Stimulated activated effector memory CD8-positive, alpha-beta T cell treated with anti-CD3 and anti-CD28 coated beads, Interleukin-12 subunit alpha, Interleukin-12 subunit beta, amount 100 ng/mL, for 72 hours (primary cell): ENCODE measurements at places on chromosomes 12 and 14.

DNA sequence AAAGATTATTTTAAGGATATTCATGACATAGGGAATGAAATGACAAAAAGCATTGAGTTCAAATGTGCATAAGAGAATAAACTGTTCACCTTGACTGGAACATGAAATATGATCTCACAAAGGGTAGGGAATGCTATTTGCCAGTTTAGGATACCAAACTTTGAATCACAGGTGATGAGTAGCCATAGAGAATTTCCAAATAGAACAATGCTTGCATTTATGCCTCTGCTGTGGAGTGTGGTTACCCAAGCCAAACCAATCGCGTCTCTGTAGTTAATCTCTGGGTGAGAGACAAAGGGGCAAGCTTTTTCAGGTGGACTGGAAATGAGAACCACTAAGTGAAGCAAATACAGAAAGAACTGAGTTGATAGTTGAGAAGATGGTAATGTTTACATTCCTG, 371.1 kb upstream of the RPL10L start:
- DNase-seq = no peak

GRCh38 chr14:36021591-36022320, 154.8 kb downstream of the PTCSC3 start:
- DNase-seq = no peak

DNA sequence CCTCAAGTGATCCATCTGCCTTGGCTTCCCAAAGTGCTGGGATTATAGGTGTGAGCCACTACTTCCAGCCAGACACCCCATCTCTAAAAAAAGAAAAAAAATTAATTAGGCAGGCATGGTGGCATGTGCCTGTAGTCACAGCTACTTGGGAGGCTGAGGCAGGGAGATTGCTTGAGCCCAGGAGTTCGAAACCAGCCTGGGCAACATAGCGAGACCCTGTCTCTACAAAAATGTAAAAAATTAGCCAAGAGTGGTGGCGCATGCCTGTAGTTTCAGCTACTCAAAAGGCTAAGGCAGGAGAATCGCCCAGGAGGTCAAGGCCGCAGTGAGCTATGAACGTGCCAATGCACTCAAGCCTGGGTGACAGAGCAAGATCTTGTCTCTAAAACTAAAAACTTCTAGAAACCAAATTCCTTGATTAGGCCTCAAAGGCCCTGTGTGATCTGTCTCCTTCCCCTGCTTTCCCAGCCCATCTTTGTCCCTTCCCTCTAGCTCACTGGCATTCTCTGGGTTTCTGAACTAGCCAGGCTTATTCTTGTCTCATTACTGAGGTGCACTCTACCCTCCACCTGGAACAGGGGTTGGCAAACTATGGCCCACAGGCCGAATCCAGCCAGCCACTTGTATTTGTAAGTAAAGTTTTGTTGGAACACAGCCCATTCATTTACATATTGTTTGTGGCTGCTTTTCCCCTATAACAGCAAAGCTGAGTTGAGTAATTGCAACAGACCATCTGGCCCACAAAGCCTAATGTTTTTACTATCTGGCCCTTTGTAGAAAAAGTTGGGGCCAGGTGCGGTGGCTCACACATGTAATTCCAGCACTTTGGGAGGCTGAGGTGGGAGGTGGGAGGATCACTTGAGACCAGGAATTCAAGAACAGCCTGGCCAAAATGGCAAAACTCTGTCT, 17.2 kb upstream of the TPCN1 start:
- no peak for DNase-seq

GRCh38 chr12:48454667-48455066, 17.7 kb upstream of the ANP32D start:
- no peak for DNase-seq

DNA sequence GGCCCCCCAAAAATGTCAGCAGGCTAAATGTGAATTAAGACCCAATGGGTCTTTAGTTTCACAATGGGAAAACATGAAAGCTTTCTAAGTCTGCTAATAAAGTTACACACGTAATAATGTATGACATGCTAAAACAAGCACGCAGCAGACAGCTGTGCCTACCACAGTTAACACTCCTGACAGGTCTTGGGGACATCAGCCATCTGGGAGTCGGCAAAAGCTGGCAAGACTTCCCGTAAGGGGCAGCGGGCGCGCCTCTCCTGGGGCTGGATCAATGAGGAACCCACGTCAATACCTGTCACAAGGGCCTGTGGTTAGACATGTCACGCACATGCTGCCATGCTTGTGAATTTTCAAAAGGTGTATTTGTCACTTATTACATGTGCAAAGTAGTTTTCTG, 45.0 kb downstream of the ACTN1 start:
- no peak for DNase-seq

DNA sequence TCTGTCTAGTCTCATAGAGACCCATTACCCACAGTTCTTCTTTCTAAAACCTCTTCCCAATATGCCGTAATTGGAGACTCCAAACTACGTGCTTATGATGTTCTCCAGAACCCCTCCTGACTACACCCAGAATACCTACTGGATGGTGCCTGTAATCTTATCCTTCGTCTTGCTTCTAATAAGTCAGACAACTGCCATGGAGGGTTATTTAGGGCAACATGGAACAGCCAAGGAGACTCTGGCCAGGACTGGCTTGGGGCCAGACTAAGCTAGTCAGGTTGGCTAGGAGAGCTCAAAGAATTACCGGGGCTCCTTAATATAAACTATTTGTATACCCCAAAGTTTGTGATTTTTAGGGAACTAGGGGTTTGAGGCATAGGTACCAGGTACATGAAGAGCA, 6.8 kb downstream of the PFKM start:
- DNase-seq = no peak

DNA sequence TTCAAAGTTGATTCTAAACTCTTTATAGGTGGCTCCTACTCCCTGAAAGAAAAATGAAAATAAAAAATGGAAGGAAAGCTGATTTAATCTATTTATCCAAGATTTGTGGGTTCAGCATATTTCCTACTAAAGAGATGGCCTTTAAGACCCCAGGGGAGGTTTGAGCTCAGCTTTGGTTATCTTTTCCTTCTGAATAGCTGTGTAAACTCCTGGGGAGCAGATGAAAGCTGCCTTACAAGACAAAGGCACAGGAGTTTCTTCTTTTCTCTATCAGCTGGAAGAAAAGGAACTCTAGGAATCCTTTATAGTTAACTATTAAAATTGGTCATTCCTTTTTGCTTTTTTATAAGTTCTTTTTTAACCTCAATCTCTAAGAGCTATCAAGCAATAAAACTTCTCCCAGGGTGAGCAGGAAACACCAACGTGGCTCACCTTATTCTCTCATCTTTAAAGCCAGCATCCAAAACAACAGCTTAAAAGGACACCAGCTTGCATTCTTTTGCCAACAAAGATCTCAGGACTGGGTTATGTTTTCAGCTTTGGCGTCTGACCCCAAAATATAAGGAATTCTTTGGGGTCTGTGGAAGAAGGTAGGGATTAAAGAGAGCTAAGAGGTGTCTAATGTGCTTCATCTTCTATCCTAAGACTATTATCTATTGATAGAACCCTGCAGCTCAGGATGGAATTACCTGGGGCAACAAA, 371.7 kb upstream of the KITLG start:
- no peak for DNase-seq

DNA sequence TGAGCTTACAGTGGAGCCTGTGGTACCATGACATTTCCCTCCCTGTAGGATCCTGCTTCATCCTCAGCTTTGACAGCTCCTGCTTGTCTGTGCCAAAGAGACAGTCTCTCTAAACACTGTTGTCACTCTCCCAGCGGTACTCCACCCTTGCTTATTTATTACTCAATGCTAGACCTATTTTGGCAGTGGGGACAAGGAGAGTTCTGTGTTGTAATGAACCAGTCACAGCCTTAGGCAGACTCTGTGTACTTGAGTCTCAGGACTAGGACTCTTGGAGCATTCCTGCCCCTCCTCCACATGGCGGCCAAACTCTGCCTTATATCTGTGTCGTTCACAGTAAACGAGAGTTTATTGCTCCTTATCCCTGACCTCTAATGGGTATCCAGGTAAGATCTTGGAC, 70.9 kb downstream of the PIK3C2G start:
- no peak for DNase-seq

DNA sequence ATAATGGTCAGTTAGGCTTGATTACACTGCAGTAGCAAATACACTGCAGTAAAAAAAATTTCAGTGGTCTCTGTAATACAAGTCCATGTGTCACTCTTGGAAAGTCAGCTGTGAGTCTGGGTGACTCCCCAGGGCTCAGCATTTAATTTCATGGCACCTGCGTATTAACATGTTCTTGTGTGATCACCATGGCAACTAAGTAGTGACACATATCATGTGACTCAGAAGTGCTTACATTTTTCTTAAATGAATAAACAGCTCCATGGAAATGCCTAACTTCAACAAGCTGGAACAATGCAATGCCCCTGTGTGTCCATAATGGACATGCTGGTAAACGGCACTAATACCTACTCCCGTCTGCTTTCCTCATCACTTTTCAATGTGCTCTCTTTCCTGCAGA, 88.5 kb upstream of the ANO4 start:
- no peak for DNase-seq

- no peak for DNase-seq
Measured at GRCh38 chr14:36271222-36271621, 49.2 kb downstream of the MBIP start.

DNA sequence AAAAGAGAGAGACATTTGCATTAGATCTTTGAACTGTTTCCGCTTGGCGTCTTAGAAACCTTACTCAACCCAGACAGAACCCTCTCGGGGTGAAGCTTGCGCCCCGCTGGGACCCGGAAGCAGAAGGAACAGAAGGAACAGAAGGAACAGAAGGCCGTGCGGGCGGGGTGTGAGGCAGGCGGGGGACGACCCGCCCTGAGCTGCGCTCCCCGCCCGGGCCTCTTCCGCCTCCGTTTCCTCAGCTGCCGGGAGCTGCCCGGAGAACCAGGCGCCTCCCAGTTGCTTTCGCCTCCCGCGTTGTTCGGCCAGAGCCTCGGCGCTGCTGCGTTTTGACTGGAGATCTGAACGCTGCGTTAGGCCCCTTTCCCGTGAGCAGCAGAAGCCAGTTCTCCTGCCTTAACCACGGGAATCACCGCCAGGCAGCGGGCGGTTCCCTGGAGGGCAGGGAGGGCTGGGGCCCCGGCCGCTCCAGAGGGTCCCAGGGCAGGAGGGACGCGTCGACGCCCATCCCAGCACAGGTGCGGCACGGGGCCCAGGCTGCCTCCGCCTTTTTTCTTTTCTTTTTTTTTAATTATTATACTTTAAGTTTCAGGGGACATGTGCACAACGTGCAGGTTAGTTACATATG, 19.3 kb upstream of the MMP17 start:
- no peak for DNase-seq

GRCh38 chr14:33165144-33165925, 226.7 kb downstream of the NPAS3 start:
- no peak for DNase-seq

DNA sequence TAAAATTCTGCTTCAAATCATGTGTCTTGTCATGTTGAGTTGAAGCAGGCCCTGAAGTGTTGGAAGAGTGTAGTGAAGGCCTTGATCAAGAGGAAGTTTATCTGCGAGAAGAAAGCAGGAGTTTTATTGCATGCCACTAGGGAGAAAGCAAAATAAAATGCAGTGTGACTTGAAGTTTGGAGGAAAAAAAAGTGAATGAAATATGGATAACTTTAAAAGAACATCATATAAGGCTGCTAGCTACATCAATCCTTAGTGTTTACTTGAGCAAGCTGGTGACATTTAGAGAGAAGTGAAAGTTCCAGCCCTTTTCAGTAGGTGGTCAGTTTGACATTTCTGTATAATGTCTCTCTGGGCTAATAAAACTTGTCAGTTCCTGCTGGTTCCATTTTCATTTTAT, 841.1 kb downstream of the TMTC2 start:
- DNase-seq = no peak

DNA sequence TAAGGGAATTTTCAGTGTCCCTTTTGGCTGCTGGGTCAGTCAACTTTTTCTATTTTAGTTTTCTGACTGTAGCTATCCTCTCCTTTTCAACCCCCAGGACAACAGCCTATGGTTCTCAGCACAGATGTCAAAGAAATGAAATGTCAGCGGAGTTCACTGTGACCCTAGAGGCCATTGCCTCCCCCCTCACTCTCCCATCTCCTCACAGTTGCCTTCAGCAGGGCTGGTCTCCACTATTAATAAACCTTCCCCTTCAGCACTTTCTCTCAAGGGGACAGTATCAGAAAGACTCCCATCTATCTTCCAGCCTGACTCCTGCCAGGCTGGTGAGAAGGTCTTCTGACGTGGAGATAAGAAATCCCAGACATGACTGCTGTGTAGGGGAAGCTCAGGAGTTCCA, 137.1 kb upstream of the WSCD2 start:
- DNase-seq = no peak

DNA sequence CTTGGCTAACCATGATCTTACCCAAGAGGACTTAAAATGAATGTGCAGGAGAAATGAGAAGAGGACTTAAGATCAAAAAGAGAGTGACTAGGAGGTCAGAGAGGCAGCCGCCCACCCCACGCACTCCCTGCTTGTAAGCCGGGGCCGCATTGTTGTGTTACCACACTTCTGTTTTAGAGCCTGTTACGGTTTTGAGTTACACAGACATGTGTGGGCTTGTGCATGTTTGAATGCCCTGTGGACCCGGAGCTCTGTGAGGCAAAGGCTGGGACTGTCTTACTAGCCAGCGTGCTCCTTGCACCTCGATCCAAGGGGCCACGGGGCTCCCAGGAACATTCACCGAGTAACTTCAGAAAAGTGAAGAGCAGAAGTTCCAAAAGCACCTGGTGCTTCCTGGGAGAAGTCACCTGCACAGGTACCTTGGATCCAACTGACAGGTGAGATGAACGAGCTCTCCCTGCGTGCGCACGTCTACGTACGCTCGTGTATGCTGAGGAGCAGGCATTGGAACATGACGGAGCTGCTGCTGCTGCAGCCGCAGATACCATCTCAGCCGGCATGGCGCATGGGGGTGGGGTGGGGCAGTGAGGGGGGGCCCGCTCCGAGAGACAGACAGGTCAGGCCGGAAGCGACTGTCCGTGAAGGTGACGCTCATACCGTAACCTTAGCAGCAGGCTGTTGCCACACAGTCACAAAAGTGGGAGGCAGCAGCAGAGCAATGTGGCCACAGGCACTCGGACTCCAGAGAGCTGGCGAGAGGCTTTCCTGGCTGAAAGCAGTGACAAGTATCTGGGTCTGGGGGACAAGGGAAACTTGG, 23.7 kb downstream of the SFSWAP start:
- DNase-seq = no peak

- no peak for DNase-seq
Measured at GRCh38 chr12:46455648-46456352, 83.2 kb upstream of the SLC38A2 start.

DNA sequence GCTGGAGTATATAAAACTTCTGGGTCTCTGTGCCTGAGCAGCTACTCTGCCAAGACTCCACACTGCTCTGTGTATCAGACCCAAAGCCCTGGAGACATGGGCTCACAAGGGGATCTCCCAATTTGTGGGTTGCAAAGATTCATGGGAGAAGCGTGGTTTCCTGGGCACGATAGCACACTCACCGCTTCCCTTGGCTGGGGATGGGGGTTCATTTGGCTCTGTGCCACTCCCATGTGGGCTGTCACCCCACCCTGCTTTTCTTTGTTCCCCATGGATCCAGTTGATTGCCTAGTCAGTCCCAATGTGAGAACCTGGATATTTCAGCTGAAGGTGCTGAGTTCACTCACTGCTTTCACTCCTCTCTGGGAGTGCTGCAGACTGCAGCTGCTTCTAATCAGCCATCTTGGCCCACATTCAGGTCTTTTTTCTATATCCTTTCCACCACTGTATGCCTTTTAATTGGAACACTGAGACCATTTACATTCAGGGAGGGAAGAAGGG, 40.0 kb upstream of the PCNX4 start:
- no peak for DNase-seq

GRCh38 chr12:93913845-93914244, 234.5 kb upstream of the PLXNC1 start:
- no peak for DNase-seq

- DNase-seq = no peak
Measured at GRCh38 chr12:51687177-51687576, 96.1 kb downstream of the SCN8A start.
